NCI-H187 (cell line): ENCODE measurements at places on chromosomes 3 and 15.

DNA sequence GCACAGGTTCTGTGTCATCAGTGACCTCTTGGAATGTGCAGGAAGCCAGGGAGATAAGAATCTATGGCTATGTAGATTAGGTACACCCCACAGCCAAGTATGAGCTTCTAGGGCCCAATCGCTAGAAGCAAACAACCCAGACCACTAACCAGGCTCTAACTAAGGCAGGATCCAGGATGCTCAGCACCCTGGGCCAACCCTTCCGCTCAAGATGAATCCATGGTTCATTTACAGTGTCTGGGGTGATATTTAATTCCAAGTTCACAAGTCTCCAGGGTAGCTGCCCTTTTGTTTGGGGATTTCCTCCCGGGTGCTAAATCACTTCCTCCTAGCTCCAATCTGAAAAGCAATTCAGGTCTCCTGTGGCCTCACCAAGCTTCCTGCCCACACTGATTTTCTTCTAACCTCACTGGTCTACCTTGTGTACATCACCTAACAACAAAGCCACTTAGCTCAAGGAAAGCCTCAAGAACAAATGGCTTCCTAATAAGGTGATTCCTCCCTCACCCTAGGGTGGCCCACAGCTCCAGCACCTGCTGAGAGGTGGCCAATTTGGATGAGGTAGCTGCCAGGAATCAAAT lies 2.4 kb downstream of the EHD4 start:
- DNase-seq = no peak

DNA sequence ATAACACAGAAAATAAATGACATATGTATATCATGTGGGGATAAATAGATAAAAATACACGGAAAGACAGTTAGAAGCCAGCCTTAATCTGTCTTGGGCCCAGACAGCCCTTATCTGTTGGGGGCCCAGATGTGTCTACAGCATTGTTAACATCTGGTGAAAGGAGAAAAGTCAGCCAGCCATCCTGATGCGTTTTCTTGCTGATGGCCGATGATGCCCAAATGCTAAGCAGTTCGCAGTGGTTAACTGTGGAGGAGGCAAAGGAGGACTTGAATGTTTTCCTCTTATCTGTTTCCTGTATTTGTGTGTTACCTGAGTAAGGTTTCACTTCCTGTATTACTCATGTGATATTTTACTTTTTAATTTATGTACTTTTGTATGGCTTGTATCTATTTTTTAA lies 46.2 kb downstream of the NOX5 start:
- DNase-seq = no peak

DNA sequence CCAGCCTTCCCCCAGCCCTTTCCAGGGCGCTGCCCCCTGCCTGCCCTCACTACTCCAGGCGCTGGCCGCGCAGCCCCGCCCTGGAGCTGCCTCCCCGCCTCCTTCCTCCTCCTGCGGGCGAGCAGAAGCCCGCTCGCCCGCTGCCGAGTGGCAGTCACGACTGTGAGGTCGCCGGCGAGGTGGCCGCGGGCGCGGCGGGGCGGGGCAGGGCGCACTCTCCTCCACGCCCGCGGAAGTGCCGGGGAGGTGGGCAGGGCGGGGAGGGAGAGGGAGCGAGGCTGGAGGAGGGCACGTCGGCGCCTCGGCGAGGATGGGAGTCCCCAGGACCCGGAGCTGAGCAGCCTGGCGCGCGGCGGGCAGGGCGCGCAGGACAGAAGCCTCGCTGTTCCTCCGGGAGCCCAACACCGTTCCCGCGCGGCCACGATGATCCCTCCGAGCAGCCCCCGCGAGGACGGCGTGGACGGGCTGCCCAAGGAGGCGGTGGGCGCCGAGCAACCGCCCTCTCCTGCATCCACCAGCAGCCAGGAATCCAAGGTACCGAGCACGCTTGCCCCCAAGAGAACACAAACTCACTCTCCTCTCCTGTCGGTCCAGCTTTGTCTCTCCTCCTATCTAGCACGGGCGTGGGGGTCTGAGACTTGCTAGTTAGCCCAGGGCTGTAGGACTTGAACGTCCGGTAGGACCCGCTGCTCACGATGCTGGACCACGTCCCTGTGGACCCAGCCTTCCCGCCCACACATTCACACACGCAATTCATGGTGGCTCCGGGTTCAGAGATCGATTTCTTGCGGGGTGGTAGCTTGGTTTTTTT lies at the start of gene STAC:
STAC (plus strand) TSS at position 284 of the 811 bp plus-strand sequence; CDS start at position 424, 140 bp downstream.
- no peak for DNase-seq

DNA sequence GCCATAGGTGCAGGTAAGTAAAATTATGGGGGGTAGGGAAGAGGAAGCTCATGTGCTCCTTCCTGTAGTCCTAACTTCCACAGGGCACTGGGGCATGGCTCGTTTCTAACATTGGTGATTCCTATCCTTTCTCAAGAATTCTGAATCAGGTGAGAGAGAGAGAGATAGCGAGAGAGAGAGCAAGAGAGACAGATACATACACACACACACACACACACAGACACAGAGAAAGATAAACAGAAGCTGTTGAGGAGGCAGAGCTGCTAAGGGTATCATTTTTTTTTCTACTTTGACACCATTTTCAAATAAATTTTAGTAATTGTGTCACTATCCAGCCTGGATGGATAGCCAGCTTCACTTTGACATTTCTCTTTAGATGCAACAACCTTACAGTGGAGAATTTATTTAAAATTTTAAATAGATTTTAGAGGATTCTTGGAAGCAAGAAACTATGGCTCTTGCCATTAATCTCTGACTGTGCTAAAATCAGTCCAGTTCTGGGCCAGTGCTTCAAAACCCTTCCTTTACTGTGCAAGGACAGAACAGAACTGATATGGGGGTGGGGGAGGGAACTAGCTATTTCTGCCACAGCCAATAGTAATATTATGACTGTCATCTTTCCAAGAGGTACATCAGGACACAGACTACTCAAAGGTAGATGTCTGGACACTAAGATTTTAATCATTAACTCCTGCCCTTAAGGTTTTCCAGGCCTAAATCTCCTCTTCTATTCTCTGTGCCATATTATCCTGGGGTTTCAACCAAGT lies 14.6 kb upstream of the RAMAC start:
- DNase-seq = no peak

DNA sequence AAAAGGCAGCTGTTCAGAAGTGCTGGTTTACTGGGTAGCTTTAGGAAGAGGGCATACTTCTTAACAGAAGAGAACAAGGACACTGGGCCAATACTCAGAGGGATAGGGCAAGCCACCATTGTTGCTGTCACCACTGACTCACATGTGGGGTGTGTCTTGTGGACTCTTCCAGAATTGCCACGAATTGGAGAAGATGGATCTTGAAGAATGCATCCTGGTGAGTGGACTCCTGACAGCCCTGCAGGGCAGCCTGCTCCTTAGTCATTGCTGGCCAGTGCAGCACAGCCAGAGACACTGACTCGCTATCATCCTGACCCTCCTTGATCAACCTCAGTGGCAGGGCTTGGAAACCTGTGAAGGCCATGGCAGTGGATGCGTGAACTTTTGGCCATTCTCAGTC lies 62.3 kb downstream of the UBP1 start:
- no peak for DNase-seq

- no peak for DNase-seq
Observed at GRCh38 chr3:55128225-55128823, 200.5 kb upstream of the LRTM1 start.
